ENCODE measurements at places on chromosomes 12 and 14.

GRCh38 chr14:64109819-64110554 lies 184.2 kb downstream of the ESR2 start:
- DNase-seq: no peak

- DNase-seq: no peak
These were observed 1.6 kb upstream of the ACVRL1 start for GRCh38 chr12:51905471-51906429.

- no peak for DNase-seq
These were observed 1.7 kb downstream of the KLHDC2 start for GRCh38 chr14:49769581-49770211.

- peak; percentile 52 for DNase-seq
These were observed 1.5 kb downstream of the FKBP4 start for GRCh38 chr12:2796187-2796666.

GRCh38 chr12:21476949-21477348 lies 24.5 kb downstream of the RECQL start:
- no peak for DNase-seq

Measured in NCI-H2081 (cell line).